Activated gamma-delta T cell treated with Interleukin-2 at 50 U/mL for 16 hours (primary cell): ENCODE measurements at places on chromosomes 5 and 9.
A peak's percentile ranks its signal among the peaks of the same experiment; 100 is the strongest.

- DNase-seq, result no peak
Measured at GRCh38 chr5:143309661-143310431, 93.6 kb downstream of the NR3C1 start.

DNA sequence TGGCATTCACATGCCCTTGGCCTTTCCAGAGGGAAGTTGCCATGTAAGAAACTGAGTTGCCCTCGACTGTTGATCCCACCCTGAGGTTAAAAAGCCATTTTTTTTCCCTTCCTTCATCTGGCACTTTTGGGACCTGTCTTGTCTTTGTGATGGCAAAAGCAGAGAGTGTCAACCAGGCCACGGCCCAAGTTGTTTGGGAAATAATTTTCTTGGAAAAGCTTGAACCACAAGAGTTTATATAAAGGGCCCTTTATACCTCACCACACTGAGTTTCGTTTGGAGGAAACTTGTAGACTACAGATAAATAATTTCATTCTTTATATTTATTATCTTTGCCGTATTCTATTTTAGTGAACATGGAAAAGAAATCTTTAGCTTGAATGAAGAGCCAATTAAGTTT, 34.3 kb downstream of the ACTBL2 start:
- no peak for DNase-seq

DNA sequence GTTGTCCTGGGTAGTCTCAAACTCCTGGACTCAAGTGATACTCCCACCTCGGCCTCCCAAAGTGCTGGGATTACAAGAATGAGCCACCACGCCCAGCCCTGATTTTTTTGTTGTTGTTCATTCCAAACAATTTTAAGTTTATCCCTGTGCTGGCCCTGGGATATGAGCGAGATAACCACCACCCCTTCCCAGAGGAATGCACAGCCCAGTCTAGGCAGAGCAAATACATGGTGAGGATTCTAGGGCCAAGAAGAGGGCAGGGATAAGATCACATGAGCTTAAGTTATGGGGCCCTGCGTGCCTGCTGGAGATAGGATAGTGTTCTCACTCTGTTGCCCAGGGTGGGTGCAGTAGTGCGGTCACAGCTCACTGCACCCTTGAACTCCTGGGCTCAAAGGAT, 21.0 kb upstream of the TOR1B start:
- no peak for DNase-seq

GRCh38 chr9:70080481-70081119, 37.0 kb downstream of the MAMDC2 start:
- no peak for DNase-seq

DNA sequence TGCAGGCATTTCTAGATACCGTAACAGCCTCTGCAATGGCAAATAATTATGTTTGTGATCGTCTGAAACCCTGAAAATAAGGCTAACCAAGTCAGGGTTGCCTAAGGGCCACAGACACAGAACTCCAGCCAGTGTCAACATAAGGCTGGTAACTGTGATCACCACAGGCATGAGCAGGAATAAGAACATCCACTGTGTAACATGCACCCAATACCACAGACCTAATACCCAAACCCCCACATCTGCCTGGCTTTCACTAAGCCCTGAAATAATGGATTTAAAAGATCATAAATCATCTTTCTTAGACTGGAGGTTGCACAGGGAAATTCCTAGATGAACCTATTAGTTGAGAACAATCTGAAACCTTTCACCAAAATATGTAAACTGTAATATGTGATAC, 394.5 kb downstream of the NFIB start:
- DNase-seq, result no peak

DNA sequence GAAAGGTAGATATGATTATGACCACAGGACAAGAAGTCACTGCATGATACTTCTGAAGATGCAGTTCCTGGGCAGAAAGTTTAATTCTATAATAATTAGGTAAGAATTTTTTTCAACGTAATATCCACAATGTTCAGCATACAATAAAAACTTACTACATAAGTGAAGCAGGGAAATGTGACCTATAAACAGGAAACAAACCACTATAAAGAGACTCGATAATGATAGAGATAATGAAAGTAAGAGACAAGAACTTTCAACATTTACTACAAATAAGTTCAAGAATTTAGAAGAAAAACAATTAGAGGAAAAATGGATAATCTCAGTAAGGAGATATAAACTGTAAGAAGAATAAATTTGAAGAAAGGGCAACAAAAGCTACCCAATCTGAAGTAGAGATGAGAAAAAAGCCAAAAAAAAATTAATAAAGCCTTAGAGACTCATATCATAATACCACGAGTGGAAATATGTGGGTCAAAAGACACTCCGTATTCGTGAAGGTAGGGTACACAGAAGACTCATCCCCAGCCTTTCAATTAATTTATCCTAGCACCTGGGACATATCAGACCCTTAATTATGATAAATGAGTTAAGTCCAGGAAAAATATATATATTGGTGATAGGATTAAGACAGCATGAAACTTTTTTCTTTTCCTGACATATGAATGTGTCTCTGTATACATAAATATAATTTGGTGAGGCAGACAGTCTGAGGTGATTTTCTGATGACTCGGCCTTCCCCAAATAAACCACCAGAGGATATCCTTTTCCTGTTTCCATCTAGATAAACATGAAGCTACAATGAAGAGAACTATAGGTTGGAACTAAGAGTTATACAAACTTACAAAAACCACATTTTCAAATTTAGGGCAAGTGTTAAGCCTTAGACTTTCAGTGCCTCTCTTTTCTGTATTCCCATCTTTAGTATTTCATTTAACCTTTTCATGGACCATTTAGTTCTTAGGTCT, 120.4 kb downstream of the RAPGEF6 start:
- peak; percentile 14 for DNase-seq

- DNase-seq, result no peak
Measured at GRCh38 chr9:121641224-121641611, 10.2 kb upstream of the DAB2IP start.

GRCh38 chr5:171783051-171783450, 2.6 kb upstream of the SMIM23 start:
- no peak for DNase-seq

GRCh38 chr5:179343719-179344430, 1.4 kb downstream of the ADAMTS2 start:
- DNase-seq, result no peak

DNA sequence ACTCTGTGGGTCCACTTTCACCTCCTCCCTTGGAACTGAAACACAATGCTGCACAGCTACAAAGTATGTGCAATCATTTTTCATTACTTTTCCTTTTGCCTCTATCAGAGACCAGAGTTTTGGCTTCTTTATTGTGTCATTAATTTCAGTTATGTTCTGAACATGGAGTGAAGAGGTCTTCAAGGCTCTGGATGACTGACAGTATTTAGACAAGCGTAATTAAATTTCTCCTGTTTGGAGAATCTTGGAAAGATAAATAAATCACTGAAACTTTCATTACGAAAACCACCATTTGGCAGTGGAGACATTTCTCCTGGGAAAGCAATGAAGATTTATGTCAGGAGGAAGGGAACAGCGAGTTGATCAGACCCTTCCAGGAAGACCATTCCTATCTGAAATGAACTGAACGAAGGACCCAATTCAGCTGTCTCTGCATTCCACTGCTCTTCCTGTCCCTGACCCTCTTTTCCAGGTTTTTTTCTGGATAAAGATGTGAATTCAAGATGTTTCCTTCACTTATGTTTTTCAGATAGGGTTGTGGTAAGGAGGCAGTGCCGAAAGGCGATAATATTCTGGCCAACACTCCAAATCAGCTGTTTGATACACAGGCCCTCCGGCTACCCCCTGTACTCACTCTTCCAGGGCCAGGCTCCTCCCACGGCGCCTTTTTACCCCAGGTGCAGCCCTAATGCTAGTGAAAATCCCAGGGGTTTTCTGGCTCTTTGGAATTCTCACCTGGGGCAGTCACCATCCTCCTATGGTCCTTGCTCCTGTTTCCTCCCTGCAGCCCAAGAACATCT, 77.2 kb upstream of the OSMR start:
- no peak for DNase-seq

GRCh38 chr9:99185934-99186333, 35.8 kb downstream of the ALG2 start:
- no peak for DNase-seq

DNA sequence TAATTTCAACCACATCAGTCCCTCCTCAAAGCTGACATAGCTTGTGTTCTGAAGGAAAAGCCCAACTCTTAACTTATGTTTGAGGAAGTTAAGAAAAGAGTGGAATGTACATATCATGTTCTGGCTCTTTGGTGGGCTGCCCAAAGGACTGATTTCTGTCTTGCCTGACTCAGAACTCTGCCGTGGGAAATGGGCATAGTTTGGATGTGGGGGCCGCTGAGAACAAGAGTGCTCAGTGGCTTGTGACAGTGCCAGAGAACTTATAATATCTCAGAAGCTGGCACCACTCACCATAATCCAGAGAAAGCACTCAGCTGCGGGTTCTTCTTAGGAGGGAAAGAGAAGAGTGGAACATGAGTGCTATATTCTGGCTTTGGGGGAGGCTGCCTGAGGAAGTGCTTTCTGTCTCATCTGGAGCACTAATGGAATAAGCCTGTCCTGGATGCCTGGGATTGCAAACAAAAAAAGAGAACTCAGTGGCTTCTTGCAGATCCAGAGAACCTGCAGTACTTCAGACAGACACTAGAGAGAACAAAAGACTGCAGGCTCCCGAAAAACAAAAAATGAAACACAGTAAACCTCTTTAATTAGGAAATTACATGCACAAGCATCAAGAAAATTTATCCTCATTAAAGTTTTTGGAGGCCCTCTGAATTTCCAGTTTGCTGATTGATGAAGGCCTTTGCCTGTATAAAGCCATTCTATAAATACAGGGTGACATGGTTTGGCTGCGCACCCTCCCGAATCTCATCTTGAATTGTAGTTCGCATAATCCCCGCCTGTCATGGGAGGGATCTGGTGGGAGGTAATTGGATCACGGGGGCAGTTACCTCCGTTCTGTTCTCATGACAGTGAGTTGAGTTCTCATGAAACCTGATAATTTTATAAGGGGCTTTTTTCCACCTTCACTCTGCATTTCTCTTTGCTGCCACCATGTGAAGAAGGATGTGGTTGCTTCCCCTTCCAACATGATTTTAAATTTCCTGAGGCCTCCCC, 207.0 kb downstream of the DMAC1 start:
- no peak for DNase-seq

DNA sequence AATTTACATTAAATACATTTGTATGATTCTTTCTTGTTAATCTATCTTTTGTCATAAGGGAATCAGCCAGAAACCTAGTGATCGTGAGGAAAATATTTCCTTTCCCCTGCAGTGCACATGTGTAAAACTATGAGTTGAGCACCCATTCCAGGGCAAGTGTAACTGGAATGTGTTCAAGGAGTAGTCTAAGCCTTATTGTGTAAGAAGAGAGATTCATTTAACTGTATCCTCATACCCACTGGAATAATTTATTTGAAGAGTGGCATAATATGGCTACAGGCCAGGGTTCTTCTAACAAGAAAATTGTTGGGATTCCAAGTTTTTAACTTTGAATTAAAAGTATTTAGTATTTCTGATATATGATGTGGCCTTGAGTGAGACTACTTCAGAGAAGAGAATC, 1692.7 kb downstream of the EFNA5 start:
- no peak for DNase-seq

DNA sequence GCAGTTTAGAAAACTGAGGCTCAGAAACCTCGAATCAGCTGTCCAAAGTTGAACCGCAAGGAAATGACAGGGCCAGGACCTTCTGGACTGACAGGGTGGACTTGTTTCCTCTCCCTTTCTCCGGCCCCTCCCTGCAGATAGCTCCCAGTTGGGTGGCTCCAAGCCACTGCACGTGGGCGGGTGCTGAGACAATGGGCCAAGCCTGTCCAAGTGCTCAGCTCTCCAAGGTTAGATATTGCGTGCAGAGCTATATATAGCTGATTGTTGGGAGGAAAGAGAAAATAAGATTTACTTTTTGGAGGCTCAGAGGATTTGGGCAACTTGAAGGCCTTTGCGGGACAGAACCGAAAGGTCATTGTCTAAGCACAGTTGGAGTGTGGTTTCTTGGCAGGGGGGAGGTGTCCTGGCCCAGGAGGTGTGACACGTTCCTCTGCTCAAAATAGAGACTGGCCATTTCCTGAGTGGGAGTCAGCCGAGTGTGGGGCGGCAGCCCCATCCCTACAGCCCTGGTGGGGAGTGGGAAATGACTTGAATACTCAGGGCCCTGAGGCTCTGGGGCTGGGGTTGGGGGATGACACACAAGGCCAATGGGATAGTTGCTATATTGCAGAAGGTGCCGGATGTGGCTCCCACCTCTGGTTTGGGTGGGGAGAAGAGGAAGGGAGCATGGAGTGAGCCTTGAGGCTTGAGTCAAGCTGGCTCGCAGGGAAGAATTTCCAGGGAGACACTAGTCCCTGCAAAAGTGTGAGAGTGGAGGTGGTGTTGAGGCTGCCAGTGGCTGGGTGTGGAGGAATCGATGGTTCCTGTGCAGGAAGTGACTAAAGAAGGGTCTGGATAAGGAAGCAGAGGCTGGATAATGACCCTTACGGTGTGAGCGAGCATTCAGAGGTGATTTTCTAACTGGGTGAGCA, 44.4 kb upstream of the SMAD5 start:
- DNase-seq, result no peak

DNA sequence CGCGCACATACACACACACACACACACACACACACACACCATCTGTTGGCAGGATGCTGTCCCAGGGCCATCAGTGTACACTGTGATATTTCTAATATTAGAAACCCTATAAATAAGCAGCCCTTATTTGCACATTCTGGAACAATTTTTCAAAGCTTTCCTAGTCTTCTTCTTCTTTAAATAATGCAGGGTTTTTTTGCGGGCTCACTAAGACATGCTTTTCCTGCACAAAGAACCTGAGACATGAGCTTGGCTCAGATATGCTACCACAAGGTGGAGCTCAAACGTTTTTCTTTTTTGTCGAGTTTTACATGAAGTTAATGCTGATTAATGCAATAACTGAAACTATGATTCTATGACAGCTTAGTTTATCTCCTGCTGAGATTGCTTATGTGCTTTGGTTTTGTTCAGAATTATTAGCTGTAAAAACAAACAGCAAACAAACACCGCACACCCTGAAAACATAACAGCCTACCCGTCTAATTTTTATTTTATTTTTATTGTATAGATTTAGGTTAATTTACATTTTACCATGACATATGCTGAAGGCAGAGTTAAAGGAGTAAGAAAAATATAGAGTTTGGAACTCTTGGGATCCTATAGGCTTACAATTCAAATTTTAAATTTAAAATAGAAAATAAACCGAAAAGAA, 95.8 kb downstream of the ALDH1A1 start:
- DNase-seq, result no peak

DNA sequence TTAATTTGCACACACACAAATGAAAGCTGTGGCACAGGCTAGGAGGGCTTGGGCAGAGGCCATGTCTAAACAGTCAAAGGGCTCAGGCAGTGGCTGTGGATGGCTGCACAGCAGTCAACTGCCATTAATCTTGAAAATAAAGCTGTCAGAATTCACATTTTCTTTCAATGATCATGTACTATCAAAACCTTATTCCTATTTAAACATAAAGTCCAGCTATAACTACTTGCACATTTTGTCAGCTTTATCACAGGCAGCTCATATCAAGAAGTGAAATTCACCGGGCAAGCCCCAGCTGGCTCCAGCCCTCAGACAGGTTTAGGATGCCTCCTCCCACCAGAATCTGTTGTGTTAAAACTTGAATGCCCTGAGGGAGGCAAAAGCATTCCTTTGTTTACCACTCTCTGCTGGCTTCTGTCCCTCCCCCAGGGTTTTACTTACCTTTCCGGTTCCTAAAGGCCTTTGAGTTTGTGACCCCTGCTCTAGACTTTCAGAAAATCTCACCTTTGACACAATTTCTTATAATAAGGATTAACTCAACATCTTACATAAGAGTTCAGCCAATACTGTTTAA, 54.9 kb upstream of the GRAMD2B start:
- DNase-seq, result no peak
